ENCODE measurements at places on chromosomes 1 and 21. TPM values are rescaled to one million over a fixed set of nuclear protein-coding genes. Genes with fewer than 3 reads are reported as not detected.

GRCh38 chr1:101147381-101147780 lies 89.4 kb upstream of the S1PR1 start:
- no peak for DNase-seq

DNA sequence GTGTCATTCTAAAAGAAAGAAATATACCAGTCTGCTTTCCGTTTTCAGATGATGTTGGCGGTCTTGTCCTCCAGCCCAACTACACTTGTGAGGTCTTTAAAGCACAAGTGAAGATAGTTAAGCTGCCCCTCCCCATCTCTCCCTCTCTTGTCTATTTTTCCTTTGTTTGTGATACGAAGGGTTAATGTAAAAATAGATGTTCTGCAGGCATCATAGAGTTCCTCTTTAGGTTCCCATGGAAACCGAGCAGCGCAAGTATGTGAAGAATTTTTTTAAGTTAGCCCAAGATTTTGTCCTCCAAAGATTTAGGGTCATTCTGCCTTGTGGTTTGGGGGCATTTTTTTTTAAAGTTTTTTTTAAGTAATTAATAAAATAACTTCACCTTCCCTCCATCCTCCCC lies 232.4 kb upstream of the AJAP1 start:
- DNase-seq: no peak

Gene GNG12
- 45.3 TPM for total RNA-seq

DNA sequence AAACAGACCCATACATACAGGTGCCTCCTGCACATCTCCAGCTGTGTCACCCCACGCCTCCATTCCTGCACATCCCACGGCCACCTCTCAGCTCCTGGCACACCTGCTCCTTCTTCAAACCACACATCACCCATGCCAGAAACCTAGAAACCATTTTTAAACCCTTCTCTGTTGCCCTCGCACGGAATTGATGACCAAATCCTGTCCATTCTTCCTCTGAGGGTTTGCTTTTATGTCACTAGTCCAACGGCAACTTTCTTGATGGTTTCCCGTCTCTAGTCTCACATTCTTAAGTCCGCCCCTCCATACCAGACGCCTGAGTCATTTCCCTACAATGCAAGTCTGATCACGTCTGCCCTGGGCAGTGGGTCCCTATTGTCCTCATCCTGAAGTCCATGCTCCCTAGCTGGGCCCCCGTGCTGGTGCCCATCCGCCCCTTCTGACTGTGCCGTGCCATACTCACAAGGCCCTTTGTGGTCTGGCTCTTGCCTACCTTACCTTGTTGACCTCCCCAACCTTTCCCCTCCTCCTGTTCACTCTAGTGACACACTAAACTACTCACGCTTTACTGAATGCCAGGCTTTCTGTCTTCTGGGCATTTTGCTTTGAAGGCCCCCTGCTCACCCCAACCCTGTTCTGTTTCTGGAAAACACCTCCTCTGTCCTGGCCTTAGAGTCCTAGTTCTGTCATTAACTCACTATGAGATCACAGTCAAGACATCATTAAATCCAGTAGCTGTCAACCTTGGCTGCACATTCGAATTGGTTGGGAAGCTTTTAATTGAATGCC lies 17.6 kb downstream of the SLC2A1 start:
- DNase-seq: no peak

DNA sequence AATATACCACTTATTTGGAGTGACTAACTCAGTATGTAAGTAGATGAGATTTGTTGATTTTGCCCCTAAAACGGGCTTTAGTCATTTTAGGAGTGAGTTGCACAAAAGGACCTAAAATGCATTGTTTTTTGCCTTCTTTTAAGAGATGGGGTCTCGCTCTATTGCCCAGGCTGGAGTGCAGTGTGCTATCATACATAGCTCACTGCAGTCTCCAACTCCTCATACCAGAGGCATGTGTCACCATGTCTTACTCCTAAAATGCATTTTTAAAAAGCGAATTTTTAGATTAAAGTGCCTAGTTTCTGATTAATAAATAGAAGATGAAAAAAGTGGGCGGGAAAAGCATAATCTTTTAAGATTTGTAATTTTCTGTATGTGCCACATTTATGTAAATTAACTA lies 11.5 kb upstream of the NEXN start:
- no peak for DNase-seq

- DNase-seq: no peak
Measured at GRCh38 chr1:82927753-82928152, 1071.2 kb downstream of the TTLL7 start.

- no peak for DNase-seq
Measured at GRCh38 chr1:37656881-37657280, 22.2 kb upstream of the RSPO1 start.
